ENCODE measurements at places on chromosomes 16 and 17.

DNA sequence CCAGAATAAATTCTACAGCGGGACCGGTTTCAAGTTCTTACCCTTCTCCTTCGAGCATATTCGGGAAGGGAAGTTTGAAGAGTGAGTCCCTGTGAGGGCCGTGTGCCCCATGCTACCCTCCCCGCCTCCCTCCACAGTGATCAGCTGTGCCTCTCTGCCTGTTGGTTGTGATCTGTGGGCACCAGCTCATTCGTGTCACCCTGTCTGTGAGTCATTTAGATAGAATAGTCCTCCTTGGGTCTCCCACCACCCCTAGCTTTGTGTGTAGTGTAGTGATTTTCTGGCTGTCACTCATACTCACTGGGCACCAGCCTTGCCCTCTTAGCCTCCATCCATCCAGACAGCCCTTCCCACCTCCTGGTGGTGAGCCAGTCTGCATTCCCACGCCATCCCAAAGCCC is 15.0 kb upstream of the NAGLU start:
- no peaks in the 10 kb centered on the region for H3K27me3 ChIP-seq
- H3K4me1 ChIP-seq = peaks cover 46% of the 10 kb centered on the region
- peak overlapping the region; percentile 93 for H3K27ac ChIP-seq

GRCh38 chr17:2239882-2240430 is 63.6 kb downstream of the SMG6 start:
- H3K27ac ChIP-seq = no peak overlapping the region
- peaks cover 5% of the 10 kb centered on the region for H3K36me3 ChIP-seq
- peaks cover 12% of the 10 kb centered on the region for H3K4me1 ChIP-seq
- H3K27me3 ChIP-seq = no peaks in the 10 kb centered on the region
- no peak for DNase-seq

DNA sequence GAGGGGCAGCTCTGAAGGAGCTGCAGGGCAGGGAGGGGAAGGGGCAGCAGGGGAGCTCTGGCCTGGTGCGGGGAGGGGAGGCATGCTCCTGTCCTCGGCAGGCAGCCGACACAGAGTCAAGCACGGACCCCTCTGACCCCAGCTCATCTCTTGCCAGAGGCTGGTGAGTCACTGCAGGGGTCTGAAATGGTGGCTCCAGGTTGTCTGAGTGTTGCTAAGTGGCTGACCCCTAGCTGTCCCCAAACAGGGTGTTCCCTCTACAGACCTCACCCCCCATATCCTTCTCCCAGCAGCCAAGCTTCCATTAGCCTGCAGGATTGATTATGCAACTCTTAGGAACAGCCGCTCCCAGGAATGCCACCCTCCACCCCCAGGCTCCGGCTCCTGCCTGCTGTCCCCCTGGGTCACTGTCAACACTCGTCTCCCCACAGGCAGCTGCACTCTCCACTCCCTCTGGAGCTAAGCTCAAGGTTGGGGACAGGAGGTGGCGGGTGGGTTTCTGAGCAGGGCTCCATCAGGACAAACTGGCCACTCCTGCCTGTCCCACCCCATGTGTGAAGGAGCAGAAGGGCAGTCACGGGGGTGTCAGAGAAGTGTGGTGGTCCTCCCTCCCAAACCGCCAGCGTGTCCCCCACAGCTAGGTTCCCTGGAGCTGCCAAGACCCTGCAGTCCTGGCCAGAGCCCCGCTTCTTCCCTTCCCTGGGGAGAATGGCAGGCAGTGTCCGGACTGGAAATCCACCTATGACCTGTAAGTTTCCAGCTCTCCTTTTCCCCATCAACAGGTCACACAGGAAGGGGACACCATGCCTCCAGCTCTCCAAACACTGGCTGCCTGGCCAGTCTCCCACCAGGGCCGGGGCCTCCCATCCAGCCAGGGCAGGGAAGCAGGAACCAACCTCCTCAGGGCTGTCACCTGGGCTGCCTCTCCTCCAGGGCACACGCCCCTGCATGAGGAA is 1.0 kb downstream of the MYLK3 start:
- no peak for DNase-seq
- no peaks in the 10 kb centered on the region for H3K4me1 ChIP-seq
- no peak overlapping the region for H3K27ac ChIP-seq
- H3K4me3 ChIP-seq = no peak overlapping the region
- no peaks in the 10 kb centered on the region for H3K27me3 ChIP-seq

DNA sequence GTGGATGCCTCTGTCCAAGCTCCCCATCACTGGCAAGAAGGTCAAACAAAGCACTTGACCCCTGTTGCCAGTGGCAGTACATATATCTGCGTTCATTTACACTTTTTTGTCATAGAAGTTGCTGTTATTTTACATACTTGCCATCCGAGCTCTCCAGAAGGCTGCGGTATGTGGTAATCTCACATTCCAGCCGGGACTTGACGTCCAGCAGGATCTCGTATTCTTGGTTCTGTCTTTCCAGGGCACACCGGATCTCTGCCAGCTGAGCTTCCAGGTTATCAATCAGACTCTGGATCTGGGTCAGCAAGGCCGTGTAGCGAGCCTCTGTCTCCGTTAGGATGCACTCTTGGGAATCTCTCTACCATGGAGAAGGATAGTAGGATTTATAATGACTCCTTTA is 6.6 kb downstream of the KRT39 start:
- no peak for DNase-seq
- no peaks in the 10 kb centered on the region for H3K27me3 ChIP-seq
- H3K4me1 ChIP-seq = peaks cover 53% of the 10 kb centered on the region

GRCh38 chr17:43442711-43443110 is 41.1 kb upstream of the DHX8 start:
- H3K4me3 ChIP-seq = no peak overlapping the region
- no peak for DNase-seq
- H3K36me3 ChIP-seq = no peaks in the 10 kb centered on the region
- H3K4me1 ChIP-seq = peaks cover 7% of the 10 kb centered on the region
- no peaks in the 10 kb centered on the region for H3K27me3 ChIP-seq

Data from HCT116 (cell line).